ENCODE measurements at places on chromosomes 3 and 15. TPM values are rescaled to one million over a fixed set of nuclear protein-coding genes. Genes with fewer than 3 reads are reported as not detected.

The MCF2L2 gene
- total RNA-seq = 3.9 TPM

The ISLR gene
- not detected for total RNA-seq

DNA sequence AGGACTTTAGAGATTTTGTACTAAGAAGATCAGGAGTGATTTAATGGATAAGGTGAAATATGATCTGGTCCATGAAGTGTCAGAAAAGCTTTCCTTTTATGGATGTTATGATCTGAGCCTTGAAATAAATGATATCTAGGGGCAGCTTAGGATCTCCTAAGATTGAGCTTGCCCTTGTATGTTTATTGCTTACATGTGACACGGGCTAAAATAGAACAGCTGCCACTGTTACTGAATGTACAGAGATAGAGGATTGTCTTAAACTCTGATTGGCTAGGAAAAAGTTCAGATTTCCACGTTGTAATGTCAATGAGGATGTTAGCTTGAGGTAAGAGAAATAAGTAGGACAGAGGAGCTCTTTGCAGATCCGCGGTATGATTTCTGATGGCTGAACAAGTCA is 8.8 kb downstream of the FYTTD1 start:
- no peak for DNase-seq

DNA sequence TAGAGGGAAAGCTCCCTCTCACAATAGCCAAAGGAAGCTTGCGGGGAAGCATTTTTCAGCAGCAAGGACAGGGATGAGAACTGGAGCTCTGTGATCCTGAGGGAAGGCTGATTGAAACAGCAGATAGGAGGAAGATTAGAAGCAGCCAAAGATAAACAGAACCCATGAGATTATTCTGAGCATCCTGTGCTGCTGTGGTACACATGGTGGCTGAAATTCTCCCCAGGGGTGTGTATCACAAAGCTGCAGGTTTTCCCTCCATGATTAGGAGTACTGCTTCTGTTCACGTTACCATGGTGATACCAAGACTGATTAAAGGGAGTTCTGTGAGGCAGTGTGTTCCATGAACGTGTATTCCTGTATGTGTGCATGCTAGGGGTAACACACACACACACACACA is 30.3 kb upstream of the PSMD6 start:
- no peak for DNase-seq

Measured in PC-3 (cell line).